Omental fat pad (tissue), 4 donors: ENCODE measurements at places on chromosomes 2 and 18. TPM values are rescaled to one million over a fixed set of nuclear protein-coding genes. Genes with fewer than 3 reads are reported as not detected.

Gene EFR3B
- total RNA-seq, result 1.2 TPM

Gene ASNSD1
- 53.4 TPM for total RNA-seq

Gene ST8SIA3
- total RNA-seq, result not detected

Gene DRC1
- total RNA-seq, result not detected

- no peak for DNase-seq
Observed at GRCh38 chr2:60554074-60554645, 706 bp upstream of the BCL11A start.
